Activated CD4-positive, alpha-beta T cell treated with anti-CD3 and anti-CD28 coated beads for 1 hour (primary cell): ENCODE measurements at places on chromosomes 6 and 20.

- no peak for DNase-seq
These were observed 258.7 kb upstream of the AGPAT4 start for GRCh38 chr6:161532536-161532935.

GRCh38 chr20:24257171-24257570, 212.3 kb upstream of the SYNDIG1 start:
- DNase-seq: no peak

DNA sequence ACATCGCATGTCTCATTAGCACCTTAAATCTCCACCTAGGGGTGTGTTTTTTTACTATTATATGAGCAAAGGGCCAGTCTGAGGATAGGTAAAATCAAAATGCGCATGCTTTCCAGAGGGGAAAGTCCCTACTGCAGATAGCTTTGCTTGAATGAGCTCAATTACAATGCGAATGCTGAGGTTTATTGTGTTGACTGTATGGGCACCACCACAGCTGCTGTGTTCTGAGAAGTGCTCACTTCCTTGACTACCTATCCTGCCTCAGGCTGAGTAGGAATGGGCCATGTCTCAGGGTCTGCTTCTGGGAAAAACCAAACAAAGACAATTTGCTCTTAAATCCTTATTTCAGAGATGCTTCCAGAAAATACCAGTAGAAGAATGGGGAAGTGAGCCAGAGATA, 36.6 kb downstream of the MOCS1 start:
- no peak for DNase-seq

DNA sequence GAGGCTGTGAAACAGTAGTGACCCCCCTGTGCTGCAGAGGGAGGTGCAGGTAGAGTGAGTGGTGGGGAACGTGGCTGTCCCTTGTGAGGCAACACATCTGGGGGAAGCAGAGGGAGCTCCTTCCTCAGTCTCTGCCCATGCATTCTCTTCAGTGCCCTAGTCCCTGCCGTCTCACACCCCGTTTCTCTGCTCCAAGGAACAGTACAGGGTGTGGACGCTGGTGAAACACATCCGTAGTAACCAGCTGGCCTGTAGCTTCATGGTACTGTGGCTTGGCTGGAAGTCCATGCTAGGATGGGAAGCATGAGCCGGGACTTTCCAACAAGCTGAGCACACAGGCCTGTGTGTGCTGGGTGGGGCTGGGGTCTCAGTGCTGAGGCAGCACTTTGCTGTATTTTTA, 25.4 kb upstream of the CST3 start:
- no peak for DNase-seq

DNA sequence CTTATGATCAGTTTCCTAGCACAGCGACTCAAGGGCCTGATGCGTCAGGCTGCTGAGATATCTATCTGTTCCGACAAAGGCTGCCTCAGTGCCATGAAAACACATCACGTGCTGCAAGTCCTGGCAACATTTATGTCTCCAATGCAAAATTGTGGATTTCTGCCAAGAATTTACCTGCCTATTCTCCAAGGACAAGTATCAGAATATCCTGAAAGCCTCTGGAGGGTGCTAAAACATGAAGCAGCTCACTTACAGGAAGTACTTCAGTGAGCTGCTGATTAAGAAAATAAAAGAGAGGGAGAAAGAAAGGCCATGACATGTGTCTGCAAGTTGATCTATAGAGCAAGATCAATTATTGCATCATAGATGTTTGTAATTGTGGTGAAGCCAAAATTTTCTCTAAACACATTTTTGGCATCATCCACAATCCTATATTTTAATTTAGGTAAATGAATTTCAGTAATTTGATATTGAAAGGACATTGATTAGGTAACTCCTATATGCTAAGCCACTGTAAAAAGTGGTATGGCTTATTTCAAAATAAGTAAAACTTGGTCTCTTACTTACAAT, 25.8 kb upstream of the TPBG start:
- no peak for DNase-seq

- peak; percentile 14 for DNase-seq
These were observed 159.9 kb downstream of the OR2B2 start for GRCh38 chr6:27752038-27752885.

GRCh38 chr6:56347526-56347925, 100.1 kb upstream of the COL21A1 start:
- DNase-seq: no peak

GRCh38 chr6:40563111-40563510, 24.1 kb downstream of the LRFN2 start:
- DNase-seq: no peak

DNA sequence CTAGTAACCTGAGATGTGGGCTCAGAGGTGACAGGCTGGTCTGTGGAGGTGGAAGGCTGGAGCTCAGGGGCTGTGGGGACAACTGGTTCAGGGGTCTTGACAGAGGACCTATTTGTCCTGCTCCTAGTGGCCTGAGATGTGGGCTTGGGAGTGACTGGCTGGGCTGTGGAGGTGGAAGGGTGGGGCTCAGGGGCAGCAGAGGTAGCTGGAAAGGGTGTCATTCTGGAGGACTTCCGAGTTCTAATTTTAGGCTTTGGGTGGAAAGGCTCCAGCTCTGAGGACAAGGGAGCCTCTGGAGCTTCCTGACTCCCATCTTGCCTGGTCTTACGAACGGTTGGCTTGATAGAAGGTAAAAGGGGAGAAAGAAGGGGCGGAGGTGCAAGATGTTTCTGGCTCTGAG, 11.5 kb downstream of the MDC1 start:
- DNase-seq: no peak

DNA sequence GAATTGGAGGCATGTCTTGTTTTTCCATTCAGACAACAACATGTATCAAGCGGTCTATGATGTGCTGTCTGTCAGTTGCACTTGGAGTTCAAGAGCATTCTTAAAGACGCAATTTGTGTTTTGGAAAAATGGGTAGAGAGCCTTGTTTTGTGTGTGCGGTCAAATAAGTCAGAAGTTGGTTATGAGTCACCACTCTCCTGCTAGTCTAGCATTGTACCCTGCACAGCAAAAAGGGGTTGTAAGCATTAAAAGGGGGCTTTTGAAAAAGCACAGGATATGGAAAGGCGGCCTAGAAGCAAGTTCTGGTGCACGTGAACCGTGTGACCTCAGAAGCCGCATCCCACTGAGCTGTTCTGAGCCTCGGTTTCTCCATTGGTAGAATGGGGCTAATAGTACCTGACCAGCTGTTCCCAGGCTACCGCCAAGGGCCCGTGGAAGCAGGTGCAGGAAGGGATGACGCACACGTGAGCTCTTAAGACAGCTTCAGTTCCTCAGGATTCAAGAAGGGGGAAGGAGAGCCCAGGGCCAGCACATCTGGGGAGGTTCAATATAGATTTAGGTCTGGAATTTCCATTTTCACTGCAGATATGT, 61.6 kb upstream of the SNX9 start:
- DNase-seq: no peak

DNA sequence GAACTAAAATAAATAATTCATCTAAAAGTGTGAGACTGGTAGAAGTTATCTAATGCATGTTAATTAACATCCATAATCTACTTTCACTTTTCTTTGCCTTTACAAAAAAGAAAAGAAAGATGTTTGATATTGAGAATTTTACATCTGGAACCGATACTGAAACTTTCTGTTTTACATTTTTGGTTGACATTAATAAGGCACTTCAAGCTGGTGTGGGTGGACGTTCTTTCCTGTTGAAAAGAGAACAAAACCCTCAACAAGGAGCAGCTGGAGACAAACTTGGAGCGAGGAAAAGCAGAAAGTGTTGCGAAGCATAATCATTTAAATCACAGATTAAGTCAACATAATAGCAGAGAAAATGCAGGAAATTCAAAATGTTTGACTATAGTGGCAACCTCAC, 575.2 kb upstream of the ADGRB3 start:
- no peak for DNase-seq

DNA sequence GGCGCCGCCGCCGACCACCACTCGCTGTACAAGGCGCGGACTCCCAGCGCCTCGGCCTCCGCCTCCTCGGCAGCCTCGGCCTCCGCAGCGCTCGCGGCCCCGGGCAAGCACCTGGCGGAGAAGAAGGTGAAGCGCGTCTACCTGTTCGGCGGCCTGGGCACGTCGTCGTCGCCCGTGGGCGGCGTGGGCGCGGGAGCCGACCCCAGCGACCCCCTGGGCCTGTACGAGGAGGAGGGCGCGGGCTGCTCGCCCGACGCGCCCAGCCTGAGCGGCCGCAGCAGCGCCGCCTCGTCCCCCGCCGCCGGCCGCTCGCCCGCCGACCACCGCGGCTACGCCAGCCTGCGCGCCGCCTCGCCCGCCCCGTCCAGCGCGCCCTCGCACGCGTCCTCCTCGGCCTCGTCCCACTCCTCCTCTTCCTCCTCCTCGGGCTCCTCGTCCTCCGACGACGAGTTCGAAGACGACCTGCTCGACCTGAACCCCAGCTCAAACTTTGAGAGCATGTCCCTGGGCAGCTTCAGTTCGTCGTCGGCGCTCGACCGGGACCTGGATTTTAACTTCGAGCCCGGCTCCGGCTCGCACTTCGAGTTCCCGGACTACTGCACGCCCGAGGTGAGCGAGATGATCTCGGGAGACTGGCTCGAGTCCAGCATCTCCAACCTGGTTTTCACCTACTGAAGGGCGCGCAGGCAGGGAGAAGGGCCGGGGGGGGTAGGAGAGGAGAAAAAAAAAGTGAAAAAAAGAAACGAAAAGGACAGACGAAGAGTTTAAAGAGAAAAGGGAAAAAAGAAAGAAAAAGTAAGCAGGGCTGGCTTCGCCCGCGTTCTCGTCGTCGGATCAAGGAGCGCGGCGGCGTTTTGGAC, 2.0 kb downstream of the SOX4 start:
- no peak for DNase-seq

GRCh38 chr20:36197271-36197670, 39.0 kb upstream of the AAR2 start:
- no peak for DNase-seq

DNA sequence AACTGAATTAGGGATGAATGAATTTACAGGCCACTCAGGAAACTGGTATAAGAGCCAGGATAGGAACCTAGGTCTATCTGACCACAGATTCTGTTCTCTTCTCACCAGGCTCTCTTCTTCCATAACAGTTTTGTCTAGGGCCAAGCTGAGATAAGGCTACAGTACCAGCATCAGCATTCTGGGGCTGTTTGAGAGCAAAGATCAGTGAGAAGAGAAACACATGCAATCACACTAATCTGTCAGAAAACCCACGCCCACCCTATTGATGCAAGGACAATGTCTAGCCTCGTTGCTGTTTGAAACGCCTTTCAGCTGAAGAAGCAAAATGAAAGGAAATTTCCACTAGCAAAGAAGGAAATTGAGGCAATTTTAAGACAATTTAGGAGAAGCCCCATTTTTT, 137.7 kb downstream of the LCA5 start:
- DNase-seq: no peak

DNA sequence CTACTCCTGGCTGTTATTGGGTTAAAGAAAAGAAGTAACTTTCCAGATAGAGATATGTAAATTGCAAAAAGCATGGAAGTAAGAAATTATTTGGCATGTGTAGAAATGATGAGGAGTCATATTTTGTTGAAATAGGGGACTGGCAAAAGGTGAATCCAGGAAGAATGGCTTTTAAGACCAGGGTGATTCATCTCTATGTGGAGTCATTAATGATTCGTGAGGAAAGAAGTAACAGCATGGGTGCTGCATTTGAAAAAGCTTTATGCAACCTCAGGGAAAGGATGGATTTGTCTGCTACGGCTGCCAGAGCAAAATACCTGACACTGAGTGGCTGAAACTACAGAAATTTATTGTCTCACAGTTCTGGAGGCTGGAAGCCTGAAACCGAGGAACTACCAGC, 14.8 kb upstream of the SYNE1 start:
- no peak for DNase-seq

DNA sequence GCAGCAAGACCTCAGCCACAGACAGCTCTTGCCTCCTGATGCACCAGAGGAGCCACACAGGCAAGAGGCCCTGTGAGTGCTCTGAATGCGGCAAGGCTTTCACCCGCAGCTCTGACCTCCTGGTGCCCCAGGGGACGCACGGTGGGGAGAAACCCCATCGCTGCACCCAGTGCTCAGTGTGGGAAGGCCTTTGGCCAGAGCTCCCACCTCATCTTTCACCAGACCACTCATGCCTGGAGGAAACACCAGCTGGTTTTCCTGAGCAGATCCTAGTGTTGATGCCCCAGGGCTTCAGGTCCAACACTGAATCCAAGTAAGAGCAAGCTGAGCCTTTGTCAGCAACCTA, 37.0 kb upstream of the XRN2 start:
- DNase-seq: no peak

DNA sequence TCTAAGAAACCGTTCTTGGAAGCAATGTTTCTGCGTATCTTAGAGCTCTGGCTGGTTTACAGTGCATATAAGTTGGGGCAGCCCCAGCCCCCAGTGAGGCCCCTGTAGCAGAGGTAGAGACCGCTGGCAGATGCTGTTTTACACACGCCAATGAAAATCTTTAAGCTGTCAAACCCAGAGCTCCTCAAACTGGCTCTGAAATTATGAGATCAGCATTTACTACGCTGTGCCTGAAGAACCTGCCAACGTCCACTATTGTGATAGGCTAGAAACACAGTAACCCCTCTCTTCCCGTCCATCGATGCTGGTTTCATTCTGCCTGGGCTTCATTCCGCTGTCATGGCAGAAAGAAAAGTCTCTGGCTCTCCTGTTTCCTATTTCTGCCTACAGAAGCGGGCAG, 160.6 kb downstream of the SMOC2 start:
- no peak for DNase-seq

GRCh38 chr6:54981276-54981609, 134.7 kb downstream of the FAM83B start:
- DNase-seq: no peak

DNA sequence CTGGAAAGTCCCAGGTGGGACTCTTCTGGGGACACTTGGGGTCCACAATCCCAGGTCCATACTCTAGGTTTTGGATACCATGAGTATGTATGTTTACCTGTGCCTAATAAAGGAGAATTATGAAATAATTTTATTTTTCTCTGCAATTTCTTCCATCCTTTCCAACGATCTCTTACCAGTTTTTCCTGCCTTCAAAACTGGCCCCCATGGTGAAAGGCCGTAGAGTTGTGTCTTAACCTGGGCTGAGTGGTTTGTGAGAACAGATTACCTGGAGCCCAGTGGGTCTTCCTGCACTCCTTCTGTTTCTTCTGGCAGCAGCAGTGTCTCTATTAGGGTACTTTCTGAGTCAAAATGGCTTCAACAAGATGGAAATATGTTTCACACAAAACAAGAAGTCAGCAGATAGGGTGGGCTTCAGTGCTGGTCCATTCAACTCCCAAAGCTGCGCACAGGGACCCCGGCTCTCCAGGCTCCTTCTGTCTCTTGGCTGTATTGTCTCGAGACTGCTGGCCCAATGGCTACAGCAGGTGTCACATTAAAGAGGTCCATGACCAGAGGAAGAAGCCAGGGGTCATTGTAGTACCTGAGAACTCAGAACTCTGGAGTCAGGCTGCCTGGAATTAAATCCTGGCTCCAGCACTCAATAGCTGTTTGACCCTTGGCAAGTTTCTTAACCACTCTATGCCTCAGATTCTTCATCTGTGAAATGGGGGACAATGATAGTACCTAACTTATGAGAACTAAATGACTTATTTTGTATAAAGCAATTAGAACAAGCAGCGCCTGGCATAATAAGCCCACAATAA, 10.5 kb upstream of the RBCK1 start:
- no peak for DNase-seq
